NCI-H1105 (cell line): ENCODE measurements at places on chromosomes 3 and 15.
A peak's percentile ranks its signal among the peaks of the same experiment; 100 is the strongest.

DNA sequence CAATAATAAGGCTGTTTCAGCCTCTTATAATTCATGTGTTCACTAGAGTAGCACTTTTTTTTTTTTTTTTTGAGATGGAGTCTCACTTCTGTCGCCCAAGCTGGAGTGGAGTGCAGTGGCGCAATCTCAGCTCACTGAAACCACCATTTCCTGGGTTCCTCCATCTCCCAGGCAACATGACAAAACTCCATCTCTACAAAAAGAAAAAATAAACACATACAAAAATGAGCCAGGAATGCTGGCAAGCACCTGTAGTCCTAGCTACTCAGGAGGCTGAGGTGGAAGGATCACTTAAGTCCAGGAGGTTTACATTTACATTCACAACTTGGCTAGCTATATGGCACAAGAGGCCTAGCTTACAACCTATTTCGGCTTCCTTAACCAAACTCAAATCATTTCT is 6.8 kb downstream of the USP4 start:
- no peak for DNase-seq

DNA sequence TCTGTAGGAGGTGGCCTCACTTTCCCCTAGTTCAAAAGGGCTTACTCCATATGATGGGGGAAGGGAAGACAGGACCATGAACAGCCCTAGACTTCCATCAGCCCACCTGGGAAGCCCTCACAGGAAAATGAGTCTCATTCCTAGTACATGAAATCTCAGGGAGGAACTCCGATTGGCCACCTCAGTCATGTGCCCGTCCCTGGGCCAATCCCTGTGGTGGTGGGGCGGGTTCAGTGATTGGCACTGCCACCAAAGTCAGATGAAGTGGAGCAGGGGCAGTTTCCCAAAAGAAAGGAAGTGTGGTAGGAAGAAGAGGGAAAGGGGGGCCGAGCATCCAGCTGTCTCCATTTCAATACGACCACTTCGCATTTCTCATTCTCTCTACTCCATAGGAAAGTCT is 25.9 kb upstream of the GP9 start:
- DNase-seq, result no peak

DNA sequence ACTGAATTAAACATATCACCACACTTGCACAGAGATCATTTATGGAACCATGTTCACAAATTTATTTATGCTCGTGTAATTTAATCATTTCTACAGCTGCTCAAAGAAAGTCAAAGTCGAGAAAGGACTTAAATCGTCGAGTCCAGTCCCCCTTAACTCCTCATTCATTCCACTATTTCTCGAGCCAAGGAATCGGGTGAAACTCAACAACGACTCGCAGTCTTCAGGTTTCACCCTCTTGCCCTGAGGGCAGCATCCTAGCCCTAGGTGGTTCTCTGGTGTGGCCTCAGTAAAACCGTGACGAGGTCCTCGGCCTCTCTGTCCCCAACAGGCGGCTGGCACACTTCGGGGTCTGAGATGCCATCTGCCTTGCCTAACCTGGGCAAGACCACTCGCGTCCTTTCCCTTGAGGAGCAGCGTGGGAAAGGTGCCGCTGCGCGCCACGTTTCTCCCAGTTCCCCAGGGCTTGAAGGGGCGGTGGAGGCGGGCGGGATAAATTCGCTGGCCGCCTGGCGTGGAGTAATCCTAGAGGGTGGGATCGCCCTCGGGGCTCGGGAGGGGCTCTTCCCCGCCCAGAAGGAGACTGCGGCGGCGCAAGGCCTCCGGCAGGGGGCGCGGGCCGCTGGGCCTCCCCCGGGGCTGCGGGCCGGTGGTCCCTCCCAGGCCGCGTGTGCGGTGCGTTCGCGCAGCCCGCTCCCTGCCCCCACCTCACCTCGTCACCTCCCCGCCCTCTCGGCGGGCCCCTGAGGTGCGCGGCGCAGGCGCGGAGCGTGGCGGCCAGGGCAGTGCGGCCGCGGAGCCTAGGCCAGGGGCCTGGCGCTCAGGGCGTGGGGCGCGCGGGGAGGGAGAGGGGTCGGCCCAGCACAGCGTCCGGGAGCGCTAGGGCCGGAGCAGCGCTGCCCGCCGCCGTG is at the start of gene ZNF639:
Gene ZNF639 (plus strand): TSS at position 746 of the 911 bp plus-strand sequence. CDS start 5,263 bp downstream, outside the sequence.
- peak; percentile 97 for DNase-seq

GRCh38 chr3:81218023-81218422 is 543.4 kb downstream of the GBE1 start:
- DNase-seq, result no peak

- DNase-seq, result no peak
Observed at GRCh38 chr3:193870376-193871219, 265.4 kb upstream of the HES1 start.

DNA sequence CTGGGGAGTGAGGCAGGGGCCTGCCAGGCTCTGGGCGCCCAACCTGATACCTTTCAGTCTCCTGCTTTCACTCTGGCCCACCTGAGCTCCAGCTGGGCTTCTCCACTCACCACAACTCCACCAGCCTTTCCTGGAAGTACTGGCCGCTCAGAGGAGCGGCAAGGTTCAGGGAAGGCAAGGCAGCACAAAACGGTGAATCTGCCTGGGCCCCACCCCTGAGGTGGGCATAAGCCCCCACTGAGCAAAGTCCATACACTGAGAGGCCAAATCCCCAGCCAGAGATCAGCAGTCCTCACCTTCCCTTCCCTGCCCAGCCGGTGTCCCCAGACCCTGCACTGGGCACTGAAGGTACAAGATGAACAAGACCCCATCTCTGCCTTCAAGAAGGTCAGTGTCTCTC is 70.7 kb downstream of the TLE3 start:
- no peak for DNase-seq

- DNase-seq, result no peak
Observed at GRCh38 chr3:105144837-105145236, 221.9 kb upstream of the ALCAM start.

GRCh38 chr3:59338934-59339333 is 289.1 kb upstream of the CFAP20DC start:
- no peak for DNase-seq

GRCh38 chr15:63892794-63893441 is 59.2 kb upstream of the HERC1 start:
- DNase-seq, result no peak

- DNase-seq, result no peak
Observed at GRCh38 chr3:72692990-72693389, 155.3 kb downstream of the SHQ1 start.

- no peak for DNase-seq
Observed at GRCh38 chr3:72004749-72005292, 219.9 kb upstream of the PROK2 start.

DNA sequence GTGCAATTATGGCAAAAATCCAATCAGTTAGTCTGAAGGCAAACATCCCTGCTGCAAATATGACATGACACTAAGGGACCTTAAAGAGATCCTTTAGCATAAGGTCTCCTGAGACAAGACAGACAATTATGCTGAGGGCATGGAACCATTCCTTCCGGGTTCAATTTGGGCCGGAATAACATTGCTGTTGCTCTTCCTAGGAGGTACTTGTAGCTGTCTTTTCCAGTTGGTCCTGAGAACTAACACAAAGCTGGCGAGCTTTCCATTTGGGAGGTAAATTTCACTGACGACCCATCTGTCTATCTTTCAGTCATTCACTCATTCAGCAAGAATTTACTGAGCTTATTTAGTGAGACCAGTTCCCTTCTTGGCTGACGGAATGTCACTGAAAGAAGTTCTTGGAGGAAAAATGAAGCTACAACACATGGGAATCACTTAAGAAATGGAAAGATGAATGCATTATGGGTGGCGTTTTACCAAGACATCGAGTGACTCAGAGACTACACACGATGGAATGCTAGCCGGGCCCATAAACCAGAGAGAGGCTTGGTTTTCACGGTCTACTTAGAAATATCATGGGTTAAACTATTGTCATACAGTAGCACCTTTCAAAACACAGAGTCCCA is 215.5 kb downstream of the PDZRN3 start:
- DNase-seq, result no peak

DNA sequence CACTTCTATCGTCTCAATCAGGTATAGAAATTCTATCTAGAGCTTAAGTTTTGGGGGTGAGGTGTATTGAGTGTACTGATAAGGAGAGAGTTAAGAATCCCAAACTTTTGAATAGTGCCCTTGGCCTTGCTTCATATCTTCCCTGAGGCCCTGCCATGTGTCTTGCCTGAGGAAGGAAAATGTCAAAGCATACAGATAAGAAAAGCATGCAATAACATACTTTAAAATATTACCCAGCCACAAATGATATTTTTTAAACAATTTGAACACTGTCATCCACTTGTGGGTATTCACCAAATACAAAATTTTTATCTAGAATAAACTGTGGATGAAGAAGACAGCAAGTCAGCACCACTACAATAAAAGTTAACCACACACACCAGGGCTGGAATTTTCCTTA is 631.0 kb upstream of the ALCAM start:
- DNase-seq, result no peak

DNA sequence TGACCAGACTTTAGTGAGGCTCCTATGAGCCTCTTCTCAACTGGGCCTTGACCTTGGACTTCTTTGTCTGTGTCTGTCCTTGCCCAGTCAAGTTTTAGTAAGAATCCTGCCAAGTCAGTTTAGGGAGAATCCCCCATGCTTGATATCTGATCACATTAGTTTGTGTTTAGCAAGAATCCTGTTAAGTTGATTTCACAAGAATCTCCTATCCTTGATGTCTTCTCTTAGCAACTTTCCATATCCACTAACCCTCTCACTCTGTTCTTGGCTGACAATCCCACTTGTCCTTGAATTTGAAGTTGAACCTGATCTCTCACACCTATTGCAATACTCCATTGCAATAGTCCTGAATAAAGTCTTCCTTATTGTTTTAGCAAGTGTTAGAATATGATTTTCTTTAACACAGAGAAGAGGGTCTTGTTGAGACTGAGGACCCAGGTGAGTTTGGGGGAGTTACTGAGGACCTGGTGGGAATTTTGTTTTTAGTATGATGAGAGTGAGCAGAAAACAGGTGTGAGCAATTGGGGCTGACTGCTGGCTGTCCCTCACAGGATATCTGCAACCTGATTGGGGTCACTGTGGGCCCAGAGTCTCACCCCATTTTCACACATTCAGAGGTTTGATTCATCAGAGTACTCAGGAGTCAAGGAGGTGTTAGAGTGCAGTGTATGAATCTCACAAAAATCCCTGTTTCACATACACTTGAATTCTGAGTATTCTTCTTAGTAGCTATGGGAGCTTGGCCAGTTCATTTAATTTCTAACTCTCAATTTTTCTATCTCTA is 39.9 kb upstream of the TNFAIP8L3 start:
- DNase-seq, result no peak

- no peak for DNase-seq
Observed at GRCh38 chr15:96171853-96172296, 158.6 kb upstream of the NR2F2 start.

DNA sequence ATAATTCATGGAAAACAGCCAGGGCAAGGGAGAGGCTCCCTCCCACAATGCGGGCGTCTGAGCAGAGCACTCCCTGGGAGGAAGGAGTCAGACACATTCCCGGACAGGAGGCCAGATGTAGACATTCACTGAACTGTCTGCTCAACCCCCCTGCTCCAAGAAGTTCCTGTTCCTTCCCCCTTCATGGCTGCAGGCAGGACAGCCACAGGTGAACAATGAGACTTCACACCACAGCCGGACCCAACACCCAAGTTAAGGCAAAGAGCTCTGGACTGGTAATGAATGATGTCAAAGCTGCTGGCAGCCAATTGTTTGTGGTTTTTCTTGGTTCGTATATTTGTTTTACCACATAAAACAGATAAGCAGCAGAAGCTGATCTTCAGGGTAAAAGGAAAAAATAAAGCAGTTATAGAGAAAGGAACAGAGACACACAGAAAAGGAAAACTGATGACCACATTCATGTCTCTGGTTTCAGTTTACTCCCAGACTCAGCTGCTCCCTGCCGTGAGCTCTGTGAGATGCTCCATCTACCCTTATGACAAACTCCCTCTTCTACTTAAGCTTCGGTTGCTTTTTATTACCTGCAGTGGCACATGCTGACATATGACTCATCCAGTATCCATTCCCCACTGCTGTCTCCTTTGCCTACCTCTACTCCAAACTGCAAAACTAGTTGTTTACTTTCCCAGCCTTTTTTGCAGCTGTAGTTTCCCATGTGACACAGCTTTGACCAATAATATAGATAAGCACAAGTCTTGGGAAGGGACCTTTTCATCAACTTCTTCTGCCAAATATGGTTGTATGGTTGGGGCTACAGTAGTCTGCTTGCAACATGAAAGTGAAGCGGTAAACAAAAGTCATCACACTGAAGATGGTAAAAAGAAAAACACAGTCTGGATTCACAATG is 33.1 kb downstream of the DZIP1L start:
- no peak for DNase-seq

GRCh38 chr15:64151727-64152506 is at the start of gene SNX22:
Gene SNX22, plus strand, starts transcription at chr15:64151731. Its CDS starts 45 bp downstream, at chr15:64151776.
- DNase-seq, result peak; percentile 46

- no peak for DNase-seq
Observed at GRCh38 chr15:48693484-48693883, 48.0 kb upstream of the FBN1 start.

- no peak for DNase-seq
Observed at GRCh38 chr15:100856867-100857266, 22.8 kb upstream of the ALDH1A3 start.

DNA sequence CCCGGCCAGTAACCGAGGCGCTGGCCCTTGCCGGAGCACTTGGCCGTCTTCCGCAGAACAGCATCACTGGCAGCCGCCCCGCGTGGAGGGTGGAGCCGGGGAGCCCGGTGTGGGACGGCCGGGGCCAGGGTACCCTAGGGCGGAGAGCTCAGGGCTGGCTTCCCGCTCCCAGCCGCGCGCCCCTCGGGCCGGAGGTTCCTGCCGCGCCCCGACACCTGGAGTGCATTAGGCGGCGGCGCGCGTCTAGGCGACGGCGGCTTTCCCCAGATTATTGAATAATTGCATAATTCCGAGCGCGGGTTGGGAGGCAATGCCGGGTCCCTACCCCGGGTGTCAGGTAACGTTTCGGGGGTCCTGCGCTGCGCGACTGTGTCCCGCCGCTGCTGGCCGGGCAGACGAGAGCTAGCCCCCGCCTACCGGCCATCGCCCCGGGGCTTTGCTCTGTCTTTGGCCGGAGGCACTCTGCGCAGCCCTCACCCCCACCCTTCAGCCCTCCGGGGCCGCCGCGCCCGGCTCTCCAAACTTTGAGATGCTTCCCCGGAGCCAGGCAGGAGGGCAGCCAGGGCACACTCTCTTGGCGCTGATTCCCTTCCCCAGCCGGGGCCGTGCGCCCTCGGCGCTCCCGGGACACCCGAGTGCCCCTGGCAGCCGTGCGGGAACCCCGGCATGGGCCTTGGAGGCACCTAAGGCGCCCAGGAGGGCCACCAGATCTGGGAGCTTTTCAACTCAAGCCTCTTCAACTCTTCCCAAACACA is 749 bp downstream of the ITGA11 start:
- DNase-seq, result peak; percentile 28

GRCh38 chr3:11290743-11291680 is 18.8 kb downstream of the ATG7 start:
- no peak for DNase-seq

DNA sequence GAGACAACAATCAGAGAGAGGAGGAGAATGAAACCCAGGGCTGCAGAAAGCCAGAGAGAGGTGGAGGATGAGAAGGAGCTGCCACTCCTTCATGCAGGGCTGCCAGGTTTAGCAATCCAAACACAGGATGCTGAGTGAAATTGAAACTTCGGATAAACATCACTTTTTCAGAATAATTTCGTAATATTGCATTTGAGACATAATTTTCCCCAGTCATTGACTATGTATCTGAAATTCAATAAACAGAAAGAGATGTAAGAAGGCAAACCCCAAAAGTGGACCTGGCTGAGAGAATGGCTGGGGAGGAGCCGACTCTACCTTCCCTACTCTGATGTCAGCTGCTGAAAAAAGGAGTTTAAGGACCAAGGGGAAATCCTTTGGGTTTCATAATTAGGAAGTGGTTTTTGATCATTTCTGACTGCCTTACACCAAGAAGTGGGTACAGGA is 33.8 kb downstream of the SLC9A9 start:
- DNase-seq, result no peak
